T-helper 2 cell treated with Interferon-gamma antibody and Interleukin-4, amounts not matched to agents 100 ng/mL and 5 ng/mL, for 36 hours (primary cell): ENCODE measurements at places on chromosomes 5 and 9. TPM values are rescaled to one million over a fixed set of nuclear protein-coding genes. Genes with fewer than 3 reads are reported as not detected.

Gene ZNF454
- total RNA-seq = 0.07 TPM in 1 of 2 replicates, not detected in the other

Gene IRX2
- total RNA-seq = not detected in 2 replicates

Gene COL27A1
- 0.50 and 0.82 TPM in 2 replicates for total RNA-seq

Gene IDNK
- 9.1 and 9.7 TPM in 2 replicates for total RNA-seq
